ENCODE measurements at places on chromosomes 6 and 20.

- DNase-seq: peak; percentile 67
Observed at GRCh38 chr20:1764136-1765033, 106.8 kb upstream of the SIRPG start.

GRCh38 chr20:63070301-63070625 is 63.5 kb upstream of the BHLHE23 start:
- DNase-seq: no peak

DNA sequence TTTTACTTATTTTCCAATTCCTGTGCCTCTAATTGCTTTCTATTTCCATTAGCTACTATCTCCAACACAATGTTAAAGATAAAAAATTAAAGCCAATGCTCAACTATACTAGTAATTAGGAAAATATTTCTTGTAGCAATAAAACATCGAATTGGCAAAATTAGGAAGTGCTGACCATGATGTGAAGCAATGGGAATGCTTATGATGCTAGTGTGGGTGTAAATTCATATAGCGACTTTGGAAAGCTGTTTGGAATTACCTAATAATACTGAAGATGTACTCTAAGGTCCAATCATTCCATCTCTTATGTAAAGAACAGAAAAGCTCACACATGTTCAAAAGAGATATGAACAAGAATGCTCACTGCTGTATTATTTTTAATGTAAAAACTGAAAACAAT is 78.2 kb downstream of the UBE3D start:
- peak; percentile 9 for DNase-seq

GRCh38 chr6:2917065-2917464 is 14.0 kb upstream of the SERPINB9 start:
- DNase-seq: no peak

GRCh38 chr20:10111139-10111958 is 76.6 kb downstream of the ANKEF1 start:
- no peak for DNase-seq

GRCh38 chr6:22062807-22063408 is 233.9 kb downstream of the PRL start:
- no peak for DNase-seq

DNA sequence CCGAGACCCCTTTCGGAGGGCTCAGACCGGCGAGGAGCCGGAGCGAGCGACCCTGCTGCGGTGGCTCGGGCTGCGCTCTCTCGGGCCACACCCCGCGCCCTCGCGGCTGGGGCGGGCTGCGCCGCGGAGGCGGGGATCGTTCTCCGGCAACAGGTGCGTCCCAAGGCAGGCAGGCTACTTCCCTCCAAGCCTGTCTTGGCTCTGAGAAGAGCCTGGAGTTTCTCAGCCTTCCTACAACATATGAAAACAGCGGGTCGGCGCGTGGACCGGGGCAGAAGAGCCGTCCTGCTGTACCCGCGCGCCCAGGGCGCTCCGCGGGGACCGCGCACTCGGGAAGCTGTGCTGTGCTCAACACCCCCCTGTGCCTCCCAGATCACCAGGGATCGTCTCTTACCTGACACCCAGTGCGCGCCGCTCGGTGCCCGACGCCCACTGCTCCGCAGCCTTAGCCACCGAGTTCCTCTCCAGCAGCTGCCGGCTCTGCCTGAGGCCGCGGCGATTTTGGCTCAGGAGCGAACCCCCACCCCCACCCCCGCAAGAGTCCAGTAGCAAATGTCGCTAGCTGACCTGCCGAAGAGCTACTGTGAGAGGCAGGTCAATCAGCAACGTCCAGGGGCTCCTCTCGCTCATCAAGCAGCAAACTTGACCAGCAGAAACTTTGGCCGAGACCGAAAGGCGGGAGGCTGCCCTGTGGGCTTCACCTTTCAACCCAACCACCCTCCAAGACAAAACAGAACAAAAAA is 3.7 kb upstream of the OLIG3 start:
- no peak for DNase-seq

- DNase-seq: no peak
Observed at GRCh38 chr6:105649192-105649591, 246.3 kb upstream of the PREP start.

DNA sequence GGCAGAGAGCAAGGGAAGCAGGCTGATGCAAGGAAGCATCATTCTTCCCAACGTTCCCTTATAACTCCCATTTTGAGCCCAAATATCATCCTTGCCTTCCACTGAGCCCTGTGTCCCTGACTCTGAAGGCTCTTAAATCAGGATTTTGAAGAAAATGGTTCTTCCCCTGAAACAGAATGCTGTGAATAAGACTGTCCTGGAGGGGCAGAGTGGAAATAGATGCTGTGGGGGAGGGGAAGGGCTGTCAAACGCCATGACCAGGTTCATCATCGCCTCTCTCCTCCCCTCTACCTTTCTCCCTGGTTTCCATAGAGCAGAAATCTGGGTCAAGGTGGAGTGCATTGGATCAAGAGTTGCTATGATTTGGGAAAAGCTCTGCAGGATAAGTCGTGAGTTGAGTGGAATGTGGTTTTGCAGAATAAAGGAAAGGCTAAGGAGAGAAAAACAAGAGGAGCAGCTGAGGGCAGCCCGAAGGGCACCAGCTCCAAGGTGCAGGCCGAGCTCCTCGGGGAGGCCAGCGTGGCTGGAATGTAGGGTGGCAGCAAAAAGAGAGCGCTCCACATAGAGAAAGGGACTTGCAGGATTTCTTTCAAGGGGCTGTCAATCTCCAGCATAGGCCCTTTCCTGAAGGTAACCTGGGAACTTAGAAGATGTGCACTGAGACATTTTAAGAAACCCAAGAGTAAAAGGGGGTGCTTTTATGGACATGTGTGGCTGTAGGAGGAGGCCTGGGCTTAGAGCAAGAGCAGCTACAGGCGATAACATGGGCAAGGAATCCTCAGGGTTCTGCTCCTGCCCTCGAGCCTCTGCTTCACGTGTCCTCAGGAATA is 120.8 kb upstream of the CDYL start:
- DNase-seq: no peak

GRCh38 chr6:100266494-100267401 is 198.0 kb downstream of the SIM1 start:
- peak; percentile 52 for DNase-seq
